GM20000 (cell line): ENCODE measurements at places on chromosomes 7 and 10.

DNA sequence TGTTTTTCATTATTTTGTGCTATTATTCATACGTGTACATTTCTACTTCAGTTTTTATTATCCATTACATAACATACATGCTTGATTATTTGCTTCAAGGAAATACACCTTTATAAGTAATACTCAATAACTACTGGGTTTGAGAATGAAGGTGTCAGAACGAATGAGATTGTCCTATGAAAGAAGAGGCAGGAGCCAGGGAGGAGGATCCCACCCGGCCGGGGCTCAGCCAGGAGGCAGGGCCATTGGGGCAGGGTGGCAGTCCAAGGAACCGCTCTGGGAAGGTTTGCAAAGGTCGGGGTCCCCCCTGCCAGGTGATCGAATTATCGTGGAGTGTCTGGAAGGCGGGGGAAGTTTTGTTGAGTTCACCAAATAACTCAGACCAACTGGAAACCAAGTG lies 9.1 kb downstream of the TRIM56 start:
- no peak for DNase-seq

DNA sequence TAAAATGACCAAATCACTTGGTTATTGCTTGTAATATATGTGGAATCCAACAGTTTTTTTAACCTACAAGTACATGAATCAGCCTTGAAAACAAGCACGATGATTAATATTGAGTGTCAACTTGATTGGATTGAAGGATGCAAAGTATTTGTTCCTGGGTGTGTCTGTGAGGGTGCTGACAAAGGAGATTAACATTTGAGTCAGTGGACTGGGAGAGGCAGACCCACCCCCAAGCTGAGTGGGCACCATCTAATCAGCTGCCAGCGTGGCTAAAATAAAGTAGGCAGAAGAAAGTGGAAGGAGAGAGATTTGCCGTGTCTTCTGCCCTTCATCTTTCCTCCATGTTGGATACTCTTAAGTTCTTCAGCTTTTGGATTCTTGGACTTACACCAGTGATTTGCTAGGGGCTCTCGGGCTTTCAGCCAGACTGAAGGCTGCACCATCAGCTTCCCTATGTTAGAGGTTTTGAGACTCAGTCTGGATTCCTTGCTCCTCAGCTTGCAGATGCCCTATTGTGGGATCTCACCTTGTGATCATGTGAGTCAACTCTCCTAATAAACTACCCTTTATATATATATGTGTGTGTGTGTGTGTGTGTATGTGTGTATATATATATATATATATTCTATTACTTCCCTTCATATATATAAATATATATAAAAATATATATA lies 118.4 kb upstream of the WDR11 start:
- DNase-seq, result no peak

DNA sequence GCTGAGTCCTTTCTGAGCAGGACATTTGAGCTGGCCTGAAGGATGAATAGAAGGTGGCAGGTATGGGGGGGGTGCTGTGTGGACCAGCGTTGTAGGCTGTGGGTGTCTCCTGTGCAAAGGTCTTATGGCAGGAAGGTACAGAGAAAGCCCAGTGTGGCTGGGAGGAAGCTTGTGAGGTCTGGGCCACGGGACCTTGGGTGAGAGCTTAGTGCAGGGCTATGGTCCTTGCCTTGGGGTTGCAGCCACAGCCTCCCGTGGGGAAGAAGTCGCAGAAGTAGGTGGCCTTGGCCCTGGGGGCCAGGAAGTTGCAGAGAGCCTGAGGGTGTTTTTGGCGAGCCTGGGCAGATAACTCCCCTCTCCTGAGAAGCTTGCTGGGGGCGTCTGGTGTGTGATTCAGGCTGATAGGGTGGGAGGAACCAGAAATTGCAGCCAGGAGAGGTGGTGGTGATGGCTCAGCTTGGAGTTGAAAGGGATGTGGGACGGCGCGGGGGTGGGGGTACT lies 172.0 kb upstream of the TNRC18 start:
- DNase-seq, result peak; percentile 64

DNA sequence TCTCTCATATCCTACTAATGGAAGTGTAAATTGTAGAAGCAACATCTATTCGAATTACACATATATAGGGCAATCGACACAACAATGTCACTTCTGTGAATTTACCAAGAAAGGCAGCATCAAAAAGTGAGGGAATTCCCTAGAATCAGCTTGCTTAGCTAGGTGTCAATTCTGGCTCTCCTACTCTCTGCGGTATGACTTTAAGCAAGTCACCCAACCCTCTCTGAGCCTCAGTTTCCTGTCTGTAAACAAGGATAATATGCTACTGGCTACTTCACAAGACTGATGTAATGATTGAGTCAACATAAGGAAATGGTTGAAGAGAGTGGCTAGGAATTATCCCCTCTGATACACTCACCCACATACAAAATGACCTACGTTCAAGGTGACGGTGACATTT lies 19.4 kb downstream of the CCDC6 start:
- DNase-seq, result no peak

GRCh38 chr10:69516316-69516715 lies 56.9 kb downstream of the NEUROG3 start:
- peak; percentile 44 for DNase-seq

DNA sequence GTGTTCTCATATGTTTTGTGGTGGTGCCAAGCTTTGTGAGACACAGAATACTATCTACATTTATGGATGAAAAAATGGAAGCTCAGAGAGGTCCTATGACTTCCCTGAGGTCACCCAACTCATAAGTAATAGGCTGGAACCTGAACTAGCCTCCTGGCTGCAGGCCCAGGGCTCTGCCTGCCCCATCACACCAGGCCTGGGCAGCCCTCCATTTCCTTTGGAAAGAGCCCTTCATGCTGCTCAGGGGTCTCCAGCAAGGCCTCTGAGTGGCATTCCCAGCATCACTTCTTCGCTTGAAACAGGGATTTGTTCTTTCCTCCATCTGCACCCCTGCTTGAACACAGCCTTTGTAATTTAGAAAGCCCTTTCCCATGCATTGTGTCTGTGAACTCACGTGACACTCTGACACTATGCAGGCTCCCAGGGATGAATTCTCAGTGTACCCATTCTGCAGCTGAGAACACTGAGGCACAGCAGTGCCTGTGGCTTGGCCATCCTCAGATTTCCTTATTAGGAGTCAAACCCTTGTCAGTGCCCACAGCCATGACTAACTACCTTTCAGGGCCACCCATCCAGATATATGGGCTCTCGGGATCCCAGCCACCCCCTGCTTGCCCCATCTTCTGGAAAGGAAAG lies 127.8 kb upstream of the PPIF start:
- no peak for DNase-seq

DNA sequence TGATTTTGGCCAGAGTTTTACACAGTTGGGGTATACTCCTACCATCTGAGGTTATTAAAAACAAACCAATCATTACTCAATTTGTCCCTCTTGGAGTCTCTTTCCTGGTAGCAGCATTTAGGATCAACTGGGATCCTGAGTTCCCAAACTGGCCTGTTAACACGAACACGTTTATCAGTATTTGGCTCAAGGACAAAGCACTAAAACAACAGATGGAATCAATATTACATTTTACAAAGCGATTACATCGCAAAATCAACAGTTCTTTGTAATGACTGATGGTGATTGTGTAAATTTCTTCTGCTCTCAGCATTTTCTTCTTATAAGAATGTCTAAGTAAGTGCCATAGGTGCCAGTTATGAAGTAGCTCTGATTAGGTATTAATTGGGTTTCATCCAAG lies 582.9 kb upstream of the ANKRD30A start:
- no peak for DNase-seq

DNA sequence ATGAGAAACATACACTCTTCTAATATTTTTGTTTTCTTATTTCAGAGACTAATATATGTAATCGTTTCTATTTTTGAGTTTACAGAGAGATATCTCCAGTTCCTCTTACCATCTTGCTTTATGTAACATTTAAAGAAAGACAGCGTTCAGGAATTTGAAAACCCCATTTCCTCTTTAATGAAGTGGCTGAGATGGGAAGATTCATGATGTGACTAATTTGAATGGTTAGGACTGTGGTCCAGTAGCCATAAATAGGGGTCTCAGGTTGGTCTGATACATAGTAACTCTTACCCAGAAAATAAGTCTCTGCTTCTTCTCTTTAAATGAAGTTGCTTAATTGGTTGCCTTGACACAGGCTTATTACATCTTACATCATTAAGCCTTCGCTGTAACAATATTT lies 6.9 kb downstream of the KMT2E start:
- DNase-seq, result no peak
